ENCODE measurements at places on chromosomes 12 and 14. TPM values are rescaled to one million over a fixed set of nuclear protein-coding genes. Genes with fewer than 3 reads are reported as not detected.

Gene PTGDR
- not detected for total RNA-seq

- DNase-seq = no peak
Measured at GRCh38 chr12:124531281-124531745, 36.1 kb downstream of the NCOR2 start.

- DNase-seq = peak; percentile 68
Measured at GRCh38 chr12:40152783-40153383, 47.0 kb upstream of the SLC2A13 start.

Gene TSHR
- not detected for total RNA-seq

GRCh38 chr12:24398605-24399004, 449.1 kb upstream of the SOX5 start:
- no peak for DNase-seq

Gene PROX2
- total RNA-seq = not detected

GRCh38 chr14:105537580-105538474, 11.4 kb downstream of the TMEM121 start:
- DNase-seq = peak; percentile 4
